ENCODE measurements at places on chromosomes 2 and 18.

- no peak for DNase-seq
Observed at GRCh38 chr2:65344689-65345088, 87.7 kb downstream of the SPRED2 start.

DNA sequence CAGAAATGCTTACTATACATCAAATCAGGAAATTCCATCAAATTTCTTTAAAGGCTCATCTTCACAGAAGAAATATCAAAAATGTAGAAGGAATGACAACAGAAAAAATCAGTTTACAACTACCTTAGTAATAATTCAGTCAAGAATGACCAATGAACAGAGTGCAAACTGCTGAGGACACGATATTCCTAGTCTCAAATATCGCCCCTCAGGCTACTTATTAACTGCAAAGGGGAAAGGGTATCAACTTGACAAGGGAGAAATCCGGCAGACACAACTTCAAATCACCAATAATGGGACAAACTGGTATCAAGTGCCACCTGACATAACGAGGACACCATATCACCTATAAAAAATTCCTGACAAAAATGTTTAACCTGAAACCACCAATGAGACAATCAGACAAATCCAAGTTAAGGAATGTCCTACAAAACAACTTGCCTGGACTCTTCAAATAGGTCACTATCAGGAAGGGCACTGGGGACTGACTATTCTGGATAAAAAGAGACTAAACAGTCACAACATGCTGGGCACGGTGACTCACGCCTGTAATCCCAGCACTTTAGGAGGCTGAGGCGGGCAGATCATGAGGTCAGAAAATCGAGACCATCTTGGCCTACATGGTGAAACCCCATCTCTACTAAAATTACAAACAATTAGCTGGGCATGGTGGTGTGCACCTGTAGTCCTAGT lies 12.8 kb downstream of the COX7A2L start:
- no peak for DNase-seq

GRCh38 chr2:226396541-226396940 lies 403.1 kb downstream of the IRS1 start:
- DNase-seq = no peak

- no peak for DNase-seq
Observed at GRCh38 chr2:12510070-12510469, 206.7 kb upstream of the TRIB2 start.

Measured in omental fat pad (tissue), 4 donors.